ENCODE measurements at places on chromosomes 6 and 20. TPM values are rescaled to one million over a fixed set of nuclear protein-coding genes. Genes with fewer than 3 reads are reported as not detected.

Gene RPP40
- polyA plus RNA-seq = 11.2 TPM

Gene PAK5
- not detected for polyA plus RNA-seq

Gene SMLR1
- polyA plus RNA-seq = not detected

Gene HUS1B
- polyA plus RNA-seq = 2.2 TPM

Gene THEMIS
- polyA plus RNA-seq = 2.3 TPM

Data from IgD-negative memory B cell (primary cell).